Sciatic nerve (tissue), 2 donors: ENCODE measurements at places on chromosomes 6 and 20. TPM values are rescaled to one million over a fixed set of nuclear protein-coding genes. Genes with fewer than 3 reads are reported as not detected.

Gene MAN1A1
- total RNA-seq, result 65.1 TPM

Gene PDE10A
- 14.1 TPM for total RNA-seq

Gene BMP5
- 1.3 TPM for total RNA-seq

Gene C2
- 25.0 TPM for total RNA-seq

Gene GJA10
- total RNA-seq, result not detected

Gene ADAM33
- 117 TPM for total RNA-seq

Gene VGLL2
- not detected for total RNA-seq

Gene CFB
- total RNA-seq, result 72.6 TPM

Gene NKX2-4
- total RNA-seq, result not detected

Gene TBPL1
- total RNA-seq, result 18.5 TPM

Gene MEP1A
- not detected for total RNA-seq

Gene IPCEF1
- 5.0 TPM for total RNA-seq

Gene FAM135A
- 27.9 TPM for total RNA-seq

Gene TMEM151B
- not detected for total RNA-seq

Gene ARMC12
- 0.80 TPM for total RNA-seq

Gene ENPP4
- total RNA-seq, result 22.0 TPM

Gene CMTR1
- total RNA-seq, result 39.3 TPM

Gene CPNE5
- 6.9 TPM for total RNA-seq

Gene MLN
- total RNA-seq, result not detected
